ENCODE measurements at places on chromosomes 1 and 21.

- DNase-seq = no peak
These were observed 27.3 kb downstream of the LHX9 start for GRCh38 chr1:197944485-197944884.

DNA sequence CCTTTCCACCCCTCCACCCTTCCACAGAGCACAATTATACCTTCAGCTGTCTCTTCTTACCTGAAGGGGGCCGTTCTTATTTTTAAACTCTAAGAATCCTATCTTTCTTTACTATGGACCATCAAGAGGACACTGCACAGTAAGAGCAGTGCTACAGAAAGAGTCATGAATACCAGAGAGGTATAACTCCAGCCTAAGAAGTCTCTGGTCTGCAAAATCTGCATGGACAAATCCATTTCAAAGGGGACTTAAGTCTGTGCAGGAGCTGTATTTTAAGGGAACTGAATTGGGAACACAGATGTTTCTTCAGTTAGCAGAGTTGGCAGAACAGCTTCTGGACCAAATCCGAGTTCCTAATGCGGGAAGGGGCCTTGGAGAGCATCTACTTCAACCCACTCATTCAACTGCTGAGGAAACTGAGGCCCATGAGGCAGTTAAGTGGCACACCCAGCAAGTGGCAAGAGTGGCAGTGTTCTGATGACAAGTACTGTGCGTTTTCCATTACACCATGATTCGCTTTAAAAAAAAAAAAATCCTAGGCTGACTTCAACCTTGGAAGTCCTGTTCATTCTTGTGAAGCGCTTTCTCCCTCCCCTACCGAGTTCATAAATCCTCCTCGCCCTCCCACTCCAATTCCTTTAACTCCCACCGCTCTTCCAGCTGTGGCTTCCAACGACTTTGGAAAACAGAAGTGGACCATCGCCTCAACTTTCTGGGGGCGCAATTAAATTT is 1.8 kb downstream of the PLPP3 start:
- DNase-seq = no peak

DNA sequence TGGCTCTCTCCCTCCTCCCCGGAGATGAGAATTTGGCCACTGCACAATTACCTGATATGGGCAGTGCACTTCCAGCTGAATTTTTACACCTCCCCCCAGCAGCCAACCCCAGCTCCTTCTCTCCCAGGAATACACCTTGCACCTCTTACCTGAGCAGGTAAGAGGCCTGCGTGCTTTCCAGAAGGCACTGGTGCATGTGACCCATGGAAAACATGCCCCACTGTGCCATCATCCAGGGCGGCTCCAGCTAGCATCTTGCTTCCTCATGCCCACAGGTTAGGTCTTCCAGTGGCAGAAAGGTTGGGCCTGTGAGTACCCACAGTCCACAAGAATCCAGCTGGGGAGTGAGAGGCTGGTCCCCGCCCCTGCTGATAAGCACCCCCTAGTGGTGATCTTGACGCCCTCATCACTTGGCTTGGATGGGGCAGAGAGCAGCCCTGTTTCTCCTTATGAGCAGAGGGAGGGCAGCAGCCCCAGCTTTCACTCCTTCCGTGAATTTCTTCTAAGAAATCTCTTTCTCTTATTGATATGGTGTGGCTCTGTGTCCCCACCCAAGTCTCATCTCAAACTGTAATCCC is 57.8 kb downstream of the EDARADD start:
- peak; percentile 10 for DNase-seq

GRCh38 chr1:9882296-9882944 is 27.6 kb downstream of the CTNNBIP1 start:
- DNase-seq = no peak

DNA sequence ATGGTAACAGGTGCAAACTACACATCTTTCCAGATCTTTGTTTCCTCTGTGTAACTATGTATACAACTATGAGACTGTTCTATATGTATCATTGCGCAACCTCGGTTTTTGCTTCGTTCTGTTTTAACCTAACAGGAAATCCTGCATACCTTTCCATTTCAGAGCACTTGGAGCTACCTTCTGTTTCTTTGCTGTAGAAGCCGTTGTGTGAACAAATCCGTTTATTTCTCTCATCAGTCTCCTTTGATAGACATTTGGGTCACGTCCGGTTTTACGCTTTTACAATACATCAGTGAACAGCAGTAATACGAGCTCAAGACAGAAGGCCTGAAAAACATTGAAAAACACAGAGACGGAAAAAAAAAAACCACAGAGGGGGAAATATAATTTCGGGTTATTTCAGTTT is 10.5 kb downstream of the ATP5IF1 start:
- DNase-seq = no peak

- no peak for DNase-seq
These were observed 31.9 kb upstream of the RAP1A start for GRCh38 chr1:111587509-111588174.

DNA sequence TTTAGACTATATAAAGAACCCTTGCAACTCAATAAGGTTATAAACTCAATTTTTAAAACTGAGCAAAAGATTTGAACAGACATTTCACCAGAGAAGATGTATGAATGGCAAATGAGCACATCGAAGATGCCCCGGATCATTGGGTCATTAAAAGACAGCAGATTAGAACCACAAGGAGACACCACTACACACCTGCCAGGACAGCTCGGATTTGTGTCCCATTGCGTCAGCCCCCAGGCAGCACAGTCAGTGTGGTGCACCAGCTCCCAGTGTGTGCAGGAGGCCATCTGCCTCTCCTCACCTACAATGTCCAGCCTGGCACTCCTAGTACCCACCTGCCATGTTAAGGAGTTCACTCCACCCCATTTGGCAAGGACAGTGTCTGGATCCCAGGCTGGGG is 61.1 kb upstream of the LRP8 start:
- DNase-seq = no peak

DNA sequence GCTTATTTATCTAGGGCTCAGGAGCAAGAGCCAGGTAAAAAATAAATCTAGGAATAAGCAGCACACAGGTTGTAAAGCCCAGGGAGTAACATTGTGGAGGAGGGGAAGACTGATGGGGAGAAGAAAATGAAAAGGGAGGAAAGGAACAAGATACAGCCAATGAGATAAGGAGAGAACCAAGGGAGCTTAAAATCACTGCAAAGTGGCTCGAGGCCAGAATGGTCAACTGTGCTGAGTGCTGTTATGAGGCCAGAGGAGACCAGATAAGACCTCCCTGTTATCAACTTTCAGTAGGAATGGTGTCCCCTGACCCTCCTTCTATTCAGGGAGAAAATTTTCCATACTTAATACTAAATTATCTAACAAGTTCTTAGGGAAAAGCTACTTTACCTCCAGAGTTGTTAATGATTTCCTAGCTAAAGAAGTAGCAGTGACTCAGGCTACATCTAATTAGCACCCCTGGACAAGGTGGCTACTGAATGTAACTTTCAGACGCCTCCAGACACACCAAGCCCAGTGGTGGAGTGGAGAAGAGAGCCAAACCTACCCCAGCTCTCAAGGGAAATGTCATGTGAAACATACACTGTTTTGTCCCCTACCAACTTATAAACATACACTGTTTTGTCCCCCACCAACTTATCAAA is 25.5 kb downstream of the ENAH start:
- no peak for DNase-seq

- no peak for DNase-seq
These were observed 41.7 kb downstream of the DISP3 start for GRCh38 chr1:11520531-11521233.

DNA sequence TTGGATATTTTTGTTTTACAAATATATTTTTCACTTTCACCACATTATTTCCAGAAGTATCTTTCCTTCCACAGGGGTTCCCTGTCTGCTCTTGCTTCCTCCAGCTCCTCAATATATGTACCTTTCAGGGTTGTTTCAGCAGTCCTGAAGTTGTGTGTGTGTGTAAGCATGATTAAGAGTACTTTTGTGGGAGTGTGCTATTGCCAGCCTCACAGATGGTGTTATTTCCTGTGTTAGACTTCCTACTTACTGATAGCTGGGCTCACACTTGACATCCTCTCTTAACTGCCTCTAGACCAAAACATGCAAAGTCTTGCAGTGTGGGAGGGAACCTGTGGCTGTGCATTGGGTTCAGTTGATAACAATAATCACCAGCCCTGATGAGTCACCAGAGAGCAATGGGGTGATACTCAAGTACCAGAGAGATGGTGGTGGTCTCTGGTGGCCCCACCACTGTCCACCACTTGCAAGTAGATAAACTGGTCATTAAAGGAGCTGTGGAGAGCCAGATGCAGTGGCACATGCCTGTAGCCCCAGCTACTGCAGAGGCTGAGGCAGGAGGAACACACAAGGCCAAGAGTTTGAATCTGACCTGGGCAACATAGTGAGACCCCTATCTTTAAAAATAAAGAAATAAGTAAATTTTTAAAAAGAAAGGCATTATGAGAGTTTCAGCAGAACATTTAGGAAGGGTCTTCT is 126.7 kb downstream of the NR5A2 start:
- DNase-seq = no peak

GRCh38 chr1:20154301-20154831 is 15.2 kb downstream of the PLA2G2F start:
- DNase-seq = no peak

DNA sequence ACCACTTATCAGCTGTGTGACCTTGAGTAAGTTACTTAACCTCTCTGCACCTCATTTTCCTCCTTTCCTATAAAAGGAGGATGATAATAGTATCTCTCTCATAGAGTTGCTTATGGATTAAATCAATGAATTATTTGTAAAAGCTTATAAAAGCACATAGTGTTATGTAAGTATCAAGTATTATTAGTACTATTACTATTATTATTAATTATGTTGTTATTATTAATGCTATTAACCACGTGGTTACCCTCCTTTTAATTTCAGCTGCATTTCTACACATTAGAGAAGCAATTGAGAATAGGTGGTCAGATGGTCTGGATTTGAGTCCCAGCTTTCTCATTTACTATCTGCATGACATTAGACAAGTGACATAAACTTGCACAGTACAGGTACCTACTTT is 58.1 kb upstream of the WNT4 start:
- no peak for DNase-seq

DNA sequence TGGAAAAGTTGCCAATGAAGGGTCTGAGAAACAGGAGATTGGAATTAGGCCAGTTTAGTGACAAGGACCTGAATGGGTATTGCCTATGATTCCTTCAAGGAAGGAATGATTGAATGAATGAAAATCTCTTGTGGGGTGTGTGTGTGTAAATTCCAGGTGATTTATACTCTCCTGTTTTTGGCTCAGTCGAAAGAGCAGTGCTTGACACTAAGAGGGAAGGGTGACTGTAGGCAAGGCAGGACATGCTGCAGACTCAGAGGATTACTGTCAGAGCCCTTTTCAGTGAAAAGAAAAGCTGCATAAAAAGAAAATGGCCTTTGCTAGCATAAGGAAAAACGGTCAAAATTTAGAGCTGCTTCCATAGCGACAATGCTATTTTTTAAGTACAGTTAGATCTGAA is 30.1 kb downstream of the C1orf21 start:
- no peak for DNase-seq

DNA sequence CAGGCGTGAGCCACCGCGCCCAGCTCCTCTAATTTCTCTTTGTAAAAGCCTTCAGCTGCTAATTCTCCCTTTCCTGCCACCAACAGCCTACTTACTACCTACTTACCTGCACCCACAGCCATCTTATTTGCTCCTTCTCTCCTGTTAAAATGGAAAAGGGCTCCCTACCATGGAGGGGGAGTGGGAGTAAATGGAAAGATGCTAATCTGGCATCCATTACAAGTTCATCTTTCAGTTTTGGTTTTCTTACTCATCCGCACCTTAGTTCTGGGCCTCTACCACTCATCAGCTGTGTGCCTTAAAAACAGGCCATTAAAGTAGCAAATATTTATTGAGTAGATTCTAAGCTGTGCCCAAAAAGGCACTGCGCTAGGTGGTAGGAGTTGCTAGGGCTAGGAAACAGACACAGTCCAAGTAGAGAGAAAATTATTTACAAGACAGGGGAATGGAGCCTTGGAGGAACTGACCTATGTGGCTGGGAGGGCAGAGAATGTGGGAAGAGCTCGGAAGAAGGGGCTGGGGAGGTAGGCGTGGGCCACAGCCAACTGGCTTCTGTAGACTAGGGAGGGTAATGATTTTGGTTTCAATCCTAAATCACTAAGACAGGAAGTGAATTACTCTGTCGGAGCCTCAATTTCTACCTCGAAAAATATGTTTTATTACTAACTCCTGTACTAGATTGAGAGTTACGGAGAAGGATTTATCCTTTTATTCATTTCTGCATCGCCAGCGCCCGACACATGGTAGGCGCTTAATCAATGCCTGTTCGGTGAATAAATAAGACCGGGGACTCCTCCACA is 685 bp upstream of the DDI2 start:
- no peak for DNase-seq

GRCh38 chr21:41847066-41847804 is 31.9 kb downstream of the PRDM15 start:
- no peak for DNase-seq

DNA sequence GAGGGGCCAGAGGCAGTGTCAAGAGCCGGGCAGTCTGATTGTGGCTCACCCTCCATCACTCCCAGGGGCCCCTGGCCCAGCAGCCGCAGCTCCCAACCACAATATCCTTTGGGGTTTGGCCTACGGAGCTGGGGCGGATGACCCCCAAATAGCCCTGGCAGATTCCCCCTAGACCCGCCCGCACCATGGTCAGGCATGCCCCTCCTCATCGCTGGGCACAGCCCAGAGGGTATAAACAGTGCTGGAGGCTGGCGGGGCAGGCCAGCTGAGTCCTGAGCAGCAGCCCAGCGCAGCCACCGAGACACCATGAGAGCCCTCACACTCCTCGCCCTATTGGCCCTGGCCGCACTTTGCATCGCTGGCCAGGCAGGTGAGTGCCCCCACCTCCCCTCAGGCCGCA is at the start of gene BGLAP:
BGLAP (plus strand) TSS at position 259 of the 400 bp plus-strand sequence; CDS start at position 307, 48 bp downstream.
- DNase-seq = no peak

GRCh38 chr1:224435999-224436398 is 1.4 kb upstream of the WDR26 start:
- no peak for DNase-seq

GRCh38 chr1:6099297-6099696 is 53.6 kb downstream of the KCNAB2 start:
- no peak for DNase-seq

DNA sequence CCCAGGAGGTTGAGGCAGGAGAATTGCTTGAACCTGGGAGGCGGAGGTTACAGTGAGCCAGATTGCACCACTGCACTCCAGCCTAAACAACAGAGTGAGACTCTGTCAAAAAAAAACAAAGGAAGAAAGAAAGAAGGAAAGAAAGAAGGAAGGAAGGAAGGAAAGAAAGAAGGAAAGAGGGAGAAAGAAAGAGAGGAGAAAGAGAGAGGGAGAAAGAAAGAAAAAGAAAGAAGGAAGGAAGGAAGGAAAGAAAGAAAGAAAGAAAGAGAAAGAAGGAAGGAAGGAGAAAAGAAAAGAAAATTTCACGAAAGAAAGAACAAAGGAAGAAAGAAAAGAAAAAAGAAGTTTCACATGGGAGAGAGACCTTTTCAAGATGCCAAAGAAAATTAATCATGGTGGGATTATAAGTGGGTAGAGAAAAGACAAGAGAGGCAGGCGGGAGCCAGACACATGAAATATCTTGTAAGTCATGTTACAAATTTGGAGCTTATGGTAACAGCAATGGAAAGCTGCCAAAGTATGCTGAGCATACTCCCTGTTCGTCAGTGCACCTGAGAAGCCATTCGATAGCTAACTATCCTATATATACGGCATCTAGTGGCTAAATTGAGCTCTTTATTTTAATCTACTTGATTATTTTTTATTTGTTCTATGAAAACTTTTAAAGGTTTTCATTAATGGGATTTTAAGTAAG is 41.3 kb upstream of the TNFSF4 start:
- no peak for DNase-seq

GRCh38 chr1:94962409-94963265 is 35.7 kb upstream of the CNN3 start:
- no peak for DNase-seq

- no peak for DNase-seq
These were observed 155.0 kb downstream of the PLXNA2 start for GRCh38 chr1:208089149-208089548.

All from activated CD8-positive, alpha-beta memory T cell treated with anti-CD3 and anti-CD28 coated beads for 4 hours (primary cell).